ENCODE measurements at places on chromosomes 6 and 20.

- DNase-seq, result no peak
Observed at GRCh38 chr20:45983279-45983743, 11.3 kb upstream of the ZNF335 start.

GRCh38 chr6:132023490-132023889, 72.3 kb upstream of the CCN2 start:
- no peak for DNase-seq

GRCh38 chr20:1225263-1225782, 521 bp upstream of the RAD21L1 start:
- DNase-seq, result no peak

DNA sequence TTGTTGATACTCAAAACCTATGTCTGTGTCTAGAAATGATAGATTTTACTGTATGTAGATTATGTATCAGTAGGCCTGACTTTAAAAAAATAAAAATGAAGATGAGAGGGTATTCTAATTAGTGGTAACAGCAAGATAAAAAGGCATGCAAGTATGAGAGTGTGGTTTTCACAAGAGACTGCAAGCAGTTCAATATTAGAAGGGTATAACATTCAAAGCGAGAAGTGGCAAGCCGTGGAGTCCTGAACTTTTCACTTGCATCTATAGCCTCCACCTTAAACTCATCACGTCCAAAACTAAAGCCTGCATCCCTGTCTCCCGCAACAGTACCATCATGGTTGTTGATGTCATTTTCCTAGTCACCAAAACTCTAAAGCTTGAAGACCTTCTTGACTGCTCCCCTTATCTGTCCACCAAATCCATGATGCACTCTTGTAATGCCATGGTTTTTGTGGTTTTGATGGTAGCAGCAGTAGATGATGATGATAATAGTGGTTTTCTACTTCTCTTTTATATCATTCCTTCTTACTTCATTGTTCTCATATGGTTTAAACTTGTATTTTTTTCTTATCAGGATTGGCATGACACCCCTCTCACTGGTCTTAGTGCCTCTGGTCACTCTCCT, 9.2 kb upstream of the CGA start:
- DNase-seq, result no peak

DNA sequence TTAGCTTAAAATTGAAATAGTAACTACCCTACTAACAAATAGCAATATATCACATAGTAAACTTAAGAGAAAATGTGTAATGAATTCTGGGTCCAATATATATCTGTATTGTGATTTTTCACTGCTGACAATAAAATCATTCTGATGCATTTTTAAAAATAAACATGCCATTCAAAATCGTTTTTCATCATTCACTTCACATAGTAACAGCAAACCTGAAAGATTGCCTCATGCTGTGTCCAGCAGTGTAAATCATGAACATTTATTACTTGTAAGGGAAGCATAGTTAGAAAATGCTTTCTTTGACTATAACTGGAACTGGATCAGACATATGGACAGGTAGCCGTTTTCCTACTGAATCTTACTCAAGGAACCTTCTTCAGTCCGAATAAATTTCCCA, 446.1 kb downstream of the UTRN start:
- DNase-seq, result no peak

DNA sequence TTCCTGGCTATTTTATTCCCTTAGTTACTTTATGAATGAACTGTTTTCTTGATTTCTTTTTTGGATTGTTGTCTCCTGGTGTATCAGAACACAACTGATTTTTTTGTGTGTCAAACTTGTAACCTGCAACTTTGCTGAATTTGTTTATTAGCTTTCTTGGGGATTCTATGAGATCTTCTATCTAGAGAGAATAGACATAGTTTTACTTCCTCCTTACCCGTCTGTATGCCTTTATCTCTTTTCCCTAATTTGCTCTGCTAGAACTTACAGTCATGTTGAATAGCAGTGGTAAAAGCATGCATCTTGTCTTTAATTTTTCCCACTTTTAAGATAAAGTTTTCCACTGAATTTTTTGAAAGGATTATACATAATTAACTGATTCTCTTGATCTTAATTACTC, 13.2 kb downstream of the RNF146 start:
- no peak for DNase-seq
